ENCODE measurements at places on chromosomes 13 and 19. TPM values are rescaled to one million over a fixed set of nuclear protein-coding genes. Genes with fewer than 3 reads are reported as not detected.

The ADPRHL1 gene
- total RNA-seq, result 3.7 TPM

The KLK5 gene
- total RNA-seq, result 1.9 TPM

The NKG7 gene
- 1.8 TPM for total RNA-seq

The FFAR1 gene
- total RNA-seq, result not detected

The ARGLU1 gene
- 52.1 TPM for total RNA-seq

The ZNF616 gene
- 13.7 TPM for total RNA-seq

The TEX101 gene
- not detected for total RNA-seq

The RFPL4A gene
- total RNA-seq, result 0.80 TPM

The HTR2A gene
- total RNA-seq, result 0.51 TPM

The KL gene
- total RNA-seq, result 46.8 TPM

The IRF3 gene
- total RNA-seq, result 58.0 TPM

The KLK1 gene
- total RNA-seq, result 8.3 TPM

DNA sequence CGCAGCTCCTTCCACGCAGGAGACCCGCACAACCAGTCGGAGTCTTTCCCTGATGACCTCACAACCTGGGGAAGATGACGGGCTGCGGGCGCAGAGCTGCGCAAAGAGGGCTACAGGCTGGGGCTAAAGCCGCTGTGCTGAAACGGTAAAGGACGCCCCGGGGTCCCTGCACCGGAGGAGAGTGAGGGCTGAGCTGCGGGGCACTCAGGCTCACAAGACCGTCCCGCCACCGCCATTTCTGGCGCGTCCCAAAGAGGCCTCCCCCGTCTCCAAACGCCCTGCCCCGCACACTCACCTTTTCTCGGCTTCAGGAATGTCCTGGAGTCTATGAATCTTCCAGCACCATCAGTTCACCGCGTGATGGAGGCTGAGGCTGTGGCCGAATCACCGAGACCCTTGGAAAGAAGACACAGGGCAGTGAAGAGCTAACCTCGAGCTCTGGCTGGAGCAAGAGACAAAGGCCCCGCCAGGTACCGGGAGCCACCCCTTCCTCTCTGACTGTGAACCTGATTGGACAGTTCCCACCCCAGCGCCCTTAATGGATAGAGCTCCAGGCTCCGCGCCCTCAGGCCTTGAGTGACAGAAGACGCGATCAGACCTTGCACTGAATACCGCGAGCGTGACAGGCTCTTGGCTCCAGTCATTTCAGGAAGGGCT is 41.8 kb upstream of the ZNF429 start:
- peak overlapping the region; percentile 34 for H3K4me3 ChIP-seq
- no peak overlapping the region for H3K27ac ChIP-seq
- H3K4me1 ChIP-seq, result no peaks in the 10 kb centered on the region

DNA sequence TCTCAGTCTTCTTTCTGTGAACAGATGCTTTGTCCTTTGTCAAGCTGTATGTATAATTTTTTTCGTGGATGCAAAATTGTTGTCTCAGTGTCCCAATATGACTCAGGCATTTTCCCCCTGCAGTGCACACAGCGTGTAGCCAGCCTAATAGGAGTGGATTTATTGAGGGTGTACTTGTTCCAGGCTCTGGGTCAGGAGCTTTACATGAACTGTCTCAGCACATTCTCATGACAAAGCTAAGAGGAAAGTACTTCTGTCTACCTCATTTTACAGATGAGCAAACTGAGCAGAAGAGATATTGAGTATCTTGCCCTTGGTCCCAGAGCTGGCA is 50.8 kb downstream of the STK24 start:
- no peak for DNase-seq
- no peak overlapping the region for H3K27ac ChIP-seq
- H3K4me1 ChIP-seq, result peaks cover 9% of the 10 kb centered on the region
- H3K36me3 ChIP-seq, result no peaks in the 10 kb centered on the region
- H3K4me3 ChIP-seq, result no peak overlapping the region
- H3K27me3 ChIP-seq, result no peaks in the 10 kb centered on the region

GRCh38 chr19:5958074-5958850 is 19.7 kb downstream of the RANBP3 start:
- no peaks in the 10 kb centered on the region for H3K27me3 ChIP-seq
- no peak overlapping the region for H3K4me3 ChIP-seq
- H3K4me1 ChIP-seq, result peaks cover 39% of the 10 kb centered on the region
- DNase-seq, result no peak

GRCh38 chr19:33241530-33242101 is 16.0 kb upstream of the SLC7A10 start:
- no peak overlapping the region for H3K4me3 ChIP-seq
- no peak overlapping the region for H3K27ac ChIP-seq
- H3K27me3 ChIP-seq, result no peaks in the 10 kb centered on the region

DNA sequence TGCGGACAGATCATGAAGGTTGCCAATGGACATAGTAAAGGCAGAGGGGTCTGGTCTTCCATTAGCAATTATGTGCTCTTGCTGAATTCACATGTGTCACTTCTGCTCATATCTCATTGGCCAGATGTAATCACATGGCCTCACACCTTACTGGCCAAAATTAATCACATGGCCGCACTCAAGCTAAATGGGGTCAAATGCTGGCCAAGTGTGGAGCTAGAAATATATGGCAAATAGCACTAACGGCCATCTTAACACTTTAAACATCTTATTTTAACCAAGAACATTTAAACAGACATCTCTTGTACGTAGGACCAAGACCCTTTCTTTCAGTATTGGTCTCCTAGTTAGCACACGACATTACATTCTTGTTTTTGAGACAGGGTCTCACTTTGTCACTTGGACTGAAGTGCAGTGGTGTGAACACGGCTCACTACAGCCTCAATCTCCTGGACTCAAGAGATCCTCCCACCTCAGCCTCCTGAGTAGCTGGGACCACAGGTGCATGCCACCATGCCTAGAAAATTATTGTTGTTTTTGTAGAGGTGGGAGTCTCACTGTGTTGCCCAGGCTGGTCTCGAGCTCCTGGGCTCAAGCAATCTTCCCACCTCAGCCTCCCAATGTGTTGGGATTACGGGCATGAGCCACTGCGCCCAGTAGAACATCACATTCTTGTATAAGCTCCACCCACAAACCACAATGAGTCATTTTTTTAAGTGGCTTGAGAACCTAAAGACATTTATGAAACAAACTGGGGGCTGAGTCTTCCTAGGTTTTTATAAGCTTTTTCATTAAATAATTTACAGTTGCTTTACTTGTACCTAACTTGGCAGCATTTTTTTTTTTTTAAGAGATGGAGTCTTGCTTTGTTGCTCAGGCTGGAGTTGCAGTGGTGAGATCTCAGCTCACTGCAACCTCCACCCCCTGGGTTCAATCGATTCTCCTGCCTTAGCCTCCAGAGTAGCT is 2.9 kb upstream of the PTOV1 start:
- no peak for DNase-seq
- H3K27ac ChIP-seq, result no peak overlapping the region
- no peak overlapping the region for H3K4me3 ChIP-seq
- no peaks in the 10 kb centered on the region for H3K36me3 ChIP-seq

GRCh38 chr19:49217382-49217781 is 59.8 kb downstream of the TRPM4 start:
- H3K4me1 ChIP-seq, result no peaks in the 10 kb centered on the region
- DNase-seq, result no peak
- no peak overlapping the region for H3K4me3 ChIP-seq

- H3K27ac ChIP-seq, result peak overlapping the region; percentile 75
- H3K36me3 ChIP-seq, result no peaks in the 10 kb centered on the region
- H3K4me1 ChIP-seq, result peaks cover 4% of the 10 kb centered on the region
- no peaks in the 10 kb centered on the region for H3K27me3 ChIP-seq
- DNase-seq, result no peak
These were observed 9.0 kb downstream of the RHPN2 start for GRCh38 chr19:33055718-33056117.

DNA sequence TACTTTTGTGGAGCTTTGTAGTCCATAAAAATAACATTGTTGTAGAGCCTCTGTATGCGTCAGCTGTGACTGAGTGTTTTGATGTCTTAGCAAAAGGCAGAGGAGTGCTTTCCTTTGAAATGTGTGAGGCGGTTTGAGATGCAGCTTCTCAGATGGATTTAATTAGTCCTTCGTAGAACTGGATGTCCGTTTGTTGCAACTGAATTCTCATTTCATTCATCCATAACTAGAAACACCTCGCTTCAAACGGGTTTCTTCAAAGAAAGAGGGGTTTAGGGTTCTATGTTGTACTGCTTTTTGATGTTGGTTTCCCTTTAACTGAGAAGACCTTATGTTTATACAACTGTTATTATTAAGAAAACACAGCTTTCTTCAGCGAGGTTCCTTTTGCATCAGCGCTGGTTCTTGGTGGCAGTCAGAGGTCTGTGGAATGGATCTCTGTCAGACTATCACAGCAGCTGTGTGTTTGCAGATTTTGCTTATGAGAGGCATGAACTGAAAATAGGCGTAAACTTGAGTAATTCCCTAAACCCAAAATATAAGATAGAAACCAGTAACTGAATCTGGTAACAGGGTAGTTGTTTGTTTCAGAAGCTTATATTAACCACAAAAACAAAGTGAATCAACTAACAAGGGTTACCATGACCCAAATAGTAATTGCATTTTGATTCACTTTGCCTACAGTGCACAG is 194.4 kb downstream of the GGACT start:
- H3K27ac ChIP-seq, result no peak overlapping the region
- DNase-seq, result no peak

- H3K27me3 ChIP-seq, result no peaks in the 10 kb centered on the region
- peaks cover 5% of the 10 kb centered on the region for H3K36me3 ChIP-seq
- no peak overlapping the region for H3K4me3 ChIP-seq
- H3K27ac ChIP-seq, result no peak overlapping the region
These were observed 10.1 kb downstream of the DPY19L3 start for GRCh38 chr19:32415669-32416068.

GRCh38 chr13:35909837-35910540 is 221.2 kb downstream of the DCLK1 start:
- no peak for DNase-seq
- H3K36me3 ChIP-seq, result no peaks in the 10 kb centered on the region
- no peak overlapping the region for H3K4me3 ChIP-seq
- no peaks in the 10 kb centered on the region for H3K27me3 ChIP-seq
- no peaks in the 10 kb centered on the region for H3K4me1 ChIP-seq

GRCh38 chr13:52851137-52851962 is 2.9 kb upstream of the PCDH8 start:
- peaks cover 33% of the 10 kb centered on the region for H3K27me3 ChIP-seq
- H3K36me3 ChIP-seq, result no peaks in the 10 kb centered on the region
- peaks cover 3% of the 10 kb centered on the region for H3K4me1 ChIP-seq
- no peak for DNase-seq

GRCh38 chr13:20435616-20436368 is 89.9 kb downstream of the CRYL1 start:
- H3K36me3 ChIP-seq, result no peaks in the 10 kb centered on the region
- no peak overlapping the region for H3K27ac ChIP-seq
- no peak overlapping the region for H3K4me3 ChIP-seq
- no peak for DNase-seq
- H3K4me1 ChIP-seq, result no peaks in the 10 kb centered on the region
- H3K27me3 ChIP-seq, result no peaks in the 10 kb centered on the region

DNA sequence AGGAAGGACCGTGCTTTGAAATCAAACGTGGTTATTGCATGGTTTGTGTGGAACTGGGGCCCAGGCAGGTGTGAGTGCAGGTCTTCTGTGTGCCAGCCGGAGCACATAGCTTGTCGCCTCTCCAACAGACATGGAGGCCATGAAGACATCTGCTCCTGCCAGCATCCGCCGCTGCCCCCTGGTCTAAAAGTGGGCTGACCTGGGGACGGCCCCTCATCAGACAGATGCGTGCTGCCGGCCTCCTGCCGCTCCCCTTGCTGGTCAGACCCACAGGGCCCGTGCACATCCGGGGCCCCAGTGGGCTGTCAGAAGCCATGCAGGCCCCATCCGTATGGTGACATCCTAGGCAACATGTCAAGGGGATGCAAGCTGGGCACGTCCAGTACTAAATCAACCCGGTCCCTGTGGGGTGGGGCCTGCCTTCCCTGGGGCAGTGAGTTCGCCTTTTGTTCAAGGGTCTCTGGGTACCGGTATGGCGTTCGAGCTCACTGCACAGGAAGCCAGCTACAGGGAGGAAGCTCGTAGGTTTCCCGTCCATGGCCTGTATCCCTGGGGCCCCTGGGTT is 88.0 kb upstream of the MCF2L start:
- no peaks in the 10 kb centered on the region for H3K27me3 ChIP-seq
- no peak overlapping the region for H3K27ac ChIP-seq
- no peak for DNase-seq
- no peaks in the 10 kb centered on the region for H3K4me1 ChIP-seq
- no peaks in the 10 kb centered on the region for H3K36me3 ChIP-seq

- no peaks in the 10 kb centered on the region for H3K27me3 ChIP-seq
- peaks cover 25% of the 10 kb centered on the region for H3K36me3 ChIP-seq
- no peaks in the 10 kb centered on the region for H3K4me1 ChIP-seq
- H3K4me3 ChIP-seq, result no peak overlapping the region
- no peak for DNase-seq
These were observed 23.3 kb downstream of the LAMP1 start for GRCh38 chr13:113320226-113320875.

DNA sequence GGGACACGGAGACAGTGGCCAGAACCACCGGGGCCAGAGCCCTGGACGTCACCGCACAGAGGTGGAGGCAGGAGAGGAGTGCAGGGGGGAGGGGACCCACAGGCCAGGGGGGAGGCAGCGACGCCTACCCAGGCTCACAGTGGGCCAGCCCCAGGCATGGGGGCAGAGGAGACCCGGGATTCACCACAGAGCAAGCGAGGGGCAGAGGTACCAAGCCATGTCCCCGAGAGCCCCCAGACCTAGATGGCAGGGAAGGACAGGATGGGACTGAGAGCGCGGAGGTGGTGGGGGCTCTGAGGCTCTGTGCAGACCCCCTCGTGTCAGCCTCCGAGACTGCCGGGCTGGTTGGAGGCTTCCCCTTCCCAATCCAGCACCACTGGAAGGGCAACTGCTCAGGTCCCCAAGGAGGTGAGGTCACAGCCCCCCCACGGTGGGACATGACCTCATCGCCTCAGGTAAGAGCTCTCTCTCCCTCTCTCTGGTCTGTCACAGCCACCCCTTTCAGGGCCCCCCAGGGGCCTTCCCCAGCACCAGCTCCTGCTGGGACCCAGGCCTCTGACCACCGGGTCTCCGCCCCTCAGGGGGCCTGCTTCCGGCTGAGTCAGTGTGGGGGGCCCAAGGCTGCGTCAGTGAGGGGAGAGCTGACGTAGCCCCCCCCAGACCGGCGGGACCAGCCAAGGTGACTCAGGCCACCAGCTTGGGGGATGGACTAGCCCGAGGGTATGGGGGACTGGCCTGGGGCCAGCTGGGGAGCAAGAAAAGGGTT is 2.2 kb upstream of the IL11 start:
- no peak overlapping the region for H3K27ac ChIP-seq
- H3K4me1 ChIP-seq, result peaks cover 4% of the 10 kb centered on the region
- no peaks in the 10 kb centered on the region for H3K36me3 ChIP-seq

Data from prostate gland (tissue), 2 donors.